Hypothalamus (tissue), 51 donors: ENCODE measurements at places on chromosomes 3 and 15.

GRCh38 chr15:77481670-77482069 lies 61.0 kb downstream of the HMG20A start:
- no peak for DNase-seq

DNA sequence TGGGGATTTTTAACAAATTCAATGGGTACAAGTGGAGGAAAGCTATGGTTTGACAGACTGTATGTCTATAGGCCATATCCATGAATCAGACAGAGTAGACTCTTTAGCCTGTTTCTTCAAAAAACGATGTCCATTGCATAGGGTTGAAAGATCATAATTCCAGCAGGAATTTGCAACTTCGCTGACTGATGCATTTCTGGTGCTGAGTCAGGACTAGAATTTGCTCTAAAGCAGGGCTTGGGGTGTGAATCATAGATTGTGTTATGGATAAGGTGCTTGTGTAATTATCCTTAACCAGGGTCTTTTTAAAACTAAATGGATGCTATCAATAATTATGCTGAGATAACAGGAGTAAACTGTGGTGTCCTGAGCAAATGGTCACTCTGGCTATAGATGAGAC lies 200.4 kb upstream of the TBC1D5 start:
- no peak for DNase-seq

DNA sequence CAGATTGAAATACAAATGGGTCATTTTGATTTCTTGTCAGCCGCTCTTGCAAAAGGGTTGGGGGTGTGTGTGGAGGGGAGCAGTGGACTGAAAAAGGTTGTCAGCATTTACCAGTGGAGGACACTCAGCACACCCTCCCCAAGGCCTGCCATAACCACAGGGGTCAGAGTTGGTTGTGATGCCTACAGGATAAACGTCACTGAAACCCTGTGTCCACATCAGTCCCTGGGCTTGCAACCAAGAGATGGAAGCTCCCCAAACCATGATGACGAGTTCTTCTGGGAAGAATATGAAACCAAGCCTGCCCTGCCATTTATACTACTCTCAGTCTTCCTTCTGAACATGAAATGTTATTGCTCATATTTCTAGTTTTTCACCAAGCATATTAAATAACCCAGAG lies 54.0 kb upstream of the UMPS start:
- DNase-seq: no peak

DNA sequence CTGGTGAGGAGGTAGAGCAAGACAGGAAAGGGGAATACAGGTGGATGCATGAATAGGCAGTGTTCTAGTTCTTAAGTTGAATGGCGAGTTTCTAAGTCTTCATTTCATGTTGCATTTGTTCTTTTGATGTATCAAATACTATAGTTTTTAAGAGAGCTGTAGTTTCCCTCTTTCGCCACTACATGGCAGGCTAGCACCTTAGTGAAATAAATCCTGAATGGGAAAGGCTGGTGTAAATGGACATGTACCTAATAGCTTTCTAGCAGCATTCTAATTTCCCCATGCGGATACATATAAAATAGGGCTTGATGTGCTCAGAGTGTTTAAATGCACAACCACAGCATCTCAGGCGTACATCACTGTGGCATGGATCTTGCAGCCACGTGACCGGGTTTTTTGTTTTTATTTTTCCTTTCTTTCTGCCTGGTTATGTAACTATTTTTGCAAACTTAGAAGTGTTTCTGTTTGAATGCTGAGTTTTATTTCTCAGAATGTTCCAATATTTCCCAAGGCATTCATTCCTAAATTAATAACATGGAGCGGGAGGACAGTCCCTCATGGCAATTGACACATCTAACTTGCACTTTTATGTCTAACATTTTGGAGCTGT lies 23.5 kb upstream of the CLN6 start:
- peak; percentile 34 for DNase-seq

DNA sequence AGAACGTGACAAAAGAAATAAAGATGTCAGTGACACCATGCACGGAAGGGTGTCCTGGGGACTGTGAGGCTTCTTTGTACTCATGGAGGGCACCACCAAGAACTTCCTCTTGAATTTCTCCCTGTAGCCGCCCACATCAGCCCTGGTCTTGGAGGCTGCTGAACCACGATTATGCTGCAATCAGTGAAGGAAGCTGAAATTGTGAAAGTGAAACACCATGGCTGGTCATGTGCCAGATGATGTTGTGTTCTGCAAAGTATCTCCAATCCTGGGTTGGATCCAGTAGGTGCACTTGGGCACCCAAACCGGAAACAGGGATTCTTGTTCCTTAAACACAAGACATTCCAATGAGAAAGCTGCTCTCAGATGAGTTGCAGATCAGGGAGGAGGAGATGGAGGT lies 104.4 kb upstream of the GOLGA6L6 start:
- no peak for DNase-seq

DNA sequence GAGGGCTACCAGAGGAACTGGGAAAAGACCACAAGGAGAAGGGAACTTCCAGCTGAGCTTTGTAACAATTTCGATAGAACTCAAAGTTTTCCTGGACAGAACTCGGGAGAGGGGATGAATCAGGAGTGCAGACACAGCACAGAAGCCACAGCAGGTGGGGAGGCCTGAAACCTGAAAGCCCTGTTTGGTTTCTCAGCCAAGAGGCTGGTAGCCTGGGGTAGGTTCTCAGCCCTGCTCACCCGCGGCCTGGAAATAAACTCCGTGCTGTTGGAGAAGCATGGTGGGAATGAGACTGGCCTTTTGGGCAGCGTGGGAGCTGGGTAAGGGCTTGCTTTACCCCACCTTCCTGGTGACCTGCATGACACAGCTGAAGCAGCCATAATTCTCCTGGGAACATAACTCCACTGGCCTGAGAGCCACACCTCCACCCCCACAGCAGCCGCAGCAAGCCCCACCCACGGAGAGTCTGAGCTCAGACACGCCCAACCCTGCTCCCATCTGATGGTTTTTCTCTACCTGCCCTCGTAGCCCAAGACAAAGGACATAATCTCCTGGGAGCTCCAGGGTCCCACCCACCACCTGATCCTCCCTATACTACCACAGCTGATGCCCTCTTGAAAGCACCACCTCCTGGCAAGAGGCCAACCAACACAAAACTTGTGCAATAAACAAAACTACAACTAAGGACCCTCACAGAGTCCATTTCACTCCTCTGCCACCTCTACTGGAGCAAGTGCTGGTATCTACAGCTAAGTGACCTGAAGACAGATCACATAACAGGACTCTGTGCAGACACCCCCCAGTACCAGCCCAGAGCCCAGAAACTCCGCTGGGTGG lies 52.5 kb upstream of the CHRM5 start:
- DNase-seq: no peak

- DNase-seq: peak; percentile 62
These were observed 399 bp downstream of the MYO9A start for GRCh38 chr15:72117486-72118016.
